ENCODE measurements at places on chromosomes 6 and 20. TPM values are rescaled to one million over a fixed set of nuclear protein-coding genes. Genes with fewer than 3 reads are reported as not detected.

- H3K4me1 ChIP-seq: no peaks in the 10 kb centered on the region
- DNase-seq: no peak
- no peaks in the 10 kb centered on the region for H3K27me3 ChIP-seq
- no peak overlapping the region for H3K4me3 ChIP-seq
Measured at GRCh38 chr20:34753706-34754461, 49.7 kb downstream of the TP53INP2 start.

- DNase-seq: no peak
- H3K27ac ChIP-seq: no peak overlapping the region
- H3K27me3 ChIP-seq: no peaks in the 10 kb centered on the region
- H3K4me3 ChIP-seq: no peak overlapping the region
- H3K4me1 ChIP-seq: no peaks in the 10 kb centered on the region
- H3K36me3 ChIP-seq: no peaks in the 10 kb centered on the region
Measured at GRCh38 chr6:50924758-50925157, 106.1 kb downstream of the TFAP2B start.

DNA sequence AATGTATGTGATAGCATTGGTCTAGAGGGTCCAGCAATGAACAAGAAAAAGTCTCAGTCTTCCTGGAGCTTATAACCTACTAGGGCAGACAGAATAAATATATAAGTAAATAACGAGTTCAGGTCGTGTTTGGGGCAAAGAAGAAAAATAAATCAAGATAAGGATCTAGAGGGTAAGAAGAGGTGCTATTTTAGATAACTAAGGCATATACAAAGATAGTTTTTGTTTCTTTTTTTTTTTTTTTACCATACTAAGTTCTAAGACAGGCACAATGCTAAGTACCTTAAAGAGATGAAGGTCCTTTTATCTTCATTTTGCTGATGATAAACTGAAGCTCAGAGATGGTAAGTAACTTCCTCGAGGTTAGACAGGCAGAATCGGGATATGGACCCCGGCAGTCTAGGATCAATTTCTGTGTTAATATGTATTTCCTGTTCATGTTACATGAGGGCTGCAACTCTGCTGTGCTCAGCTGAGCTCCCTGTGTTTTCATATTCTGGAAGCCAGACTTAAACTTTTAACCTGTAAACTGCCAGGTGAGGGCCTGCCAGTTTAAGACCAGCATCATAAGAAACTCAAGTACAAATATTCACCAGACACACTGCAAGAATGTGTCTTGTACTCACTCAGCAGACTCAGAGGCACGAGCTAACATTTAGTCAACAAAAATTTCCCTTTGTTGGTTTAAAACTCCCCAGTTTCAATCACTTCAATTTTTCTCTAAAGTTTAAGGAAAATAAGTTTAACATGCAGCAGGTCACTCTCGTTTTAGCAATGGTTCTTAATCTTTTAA, 23.3 kb downstream of the SESN1 start:
- peaks cover 18% of the 10 kb centered on the region for H3K4me1 ChIP-seq
- H3K4me3 ChIP-seq: peak overlapping the region; percentile 35

DNA sequence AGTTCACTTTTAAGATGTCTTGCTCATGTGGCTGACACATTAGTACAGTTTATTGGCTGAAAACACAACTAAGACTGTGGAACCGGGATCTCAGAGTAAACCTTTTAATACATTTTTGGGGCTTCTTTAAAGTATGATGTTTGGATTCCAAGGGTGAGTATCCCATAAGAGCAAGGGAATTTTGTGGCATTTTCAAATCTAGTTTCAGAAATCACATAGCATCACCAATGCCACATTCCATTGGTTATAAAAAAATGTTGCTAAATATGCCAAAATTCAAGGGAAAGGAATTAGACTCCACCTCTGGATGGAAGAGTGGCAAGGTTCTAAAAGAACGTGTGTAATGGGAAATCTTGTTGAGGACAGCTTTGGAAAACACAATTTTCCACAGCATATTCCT, 338.6 kb downstream of the COL12A1 start:
- no peaks in the 10 kb centered on the region for H3K4me1 ChIP-seq
- DNase-seq: no peak
- H3K36me3 ChIP-seq: no peaks in the 10 kb centered on the region
- no peak overlapping the region for H3K4me3 ChIP-seq

DNA sequence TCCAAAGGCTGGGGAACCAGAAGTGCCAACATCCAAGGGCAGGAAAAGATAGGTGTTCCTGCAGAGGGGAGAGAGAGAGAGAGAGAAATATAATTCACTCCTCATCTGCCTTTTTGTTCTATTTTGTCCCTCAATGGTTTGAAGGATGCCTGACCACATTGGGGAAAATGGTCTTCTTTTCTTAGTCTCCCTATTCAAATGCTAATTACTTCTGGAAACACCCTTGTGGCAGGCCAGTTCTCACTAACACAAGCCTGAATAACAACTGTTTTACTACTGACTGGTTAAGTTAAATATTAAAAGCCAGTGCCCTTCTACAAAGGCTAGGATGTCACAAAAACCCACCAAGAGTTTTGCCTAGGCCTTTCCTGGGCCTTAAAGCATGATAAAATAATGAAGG, 425.4 kb upstream of the HTR1E start:
- H3K4me1 ChIP-seq: no peaks in the 10 kb centered on the region
- H3K36me3 ChIP-seq: no peaks in the 10 kb centered on the region
- no peak for DNase-seq
- no peaks in the 10 kb centered on the region for H3K27me3 ChIP-seq

- no peak overlapping the region for H3K4me3 ChIP-seq
- H3K4me1 ChIP-seq: peaks cover 12% of the 10 kb centered on the region
- H3K27me3 ChIP-seq: no peaks in the 10 kb centered on the region
- peak; percentile 11 for DNase-seq
- no peak overlapping the region for H3K27ac ChIP-seq
Measured at GRCh38 chr20:41174373-41174772, 37.0 kb downstream of the PLCG1 start.

- no peak overlapping the region for H3K27ac ChIP-seq
- H3K4me1 ChIP-seq: peaks cover 12% of the 10 kb centered on the region
- peaks cover 6% of the 10 kb centered on the region for H3K36me3 ChIP-seq
- H3K4me3 ChIP-seq: no peak overlapping the region
- no peaks in the 10 kb centered on the region for H3K27me3 ChIP-seq
- peak; percentile 35 for DNase-seq
Measured at GRCh38 chr6:88870717-88871330, 92.6 kb downstream of the RNGTT start.

- H3K36me3 ChIP-seq: peaks cover 4% of the 10 kb centered on the region
- peaks cover 16% of the 10 kb centered on the region for H3K4me1 ChIP-seq
- H3K27me3 ChIP-seq: no peaks in the 10 kb centered on the region
- no peak overlapping the region for H3K27ac ChIP-seq
- no peak for DNase-seq
Measured at GRCh38 chr6:5672581-5673011, 334.1 kb downstream of the NRN1 start.

Gene RBM38
- total RNA-seq: 119 TPM

Gene SOBP
- total RNA-seq: 0.38 TPM

Gene ANGPT4
- total RNA-seq: not detected

Gene NRSN2
- total RNA-seq: 1.8 TPM

Gene HELZ2
- total RNA-seq: 202 TPM
